Activated naive CD4-positive, alpha-beta T cell (primary cell): ENCODE measurements at places on chromosomes 13 and 19.

DNA sequence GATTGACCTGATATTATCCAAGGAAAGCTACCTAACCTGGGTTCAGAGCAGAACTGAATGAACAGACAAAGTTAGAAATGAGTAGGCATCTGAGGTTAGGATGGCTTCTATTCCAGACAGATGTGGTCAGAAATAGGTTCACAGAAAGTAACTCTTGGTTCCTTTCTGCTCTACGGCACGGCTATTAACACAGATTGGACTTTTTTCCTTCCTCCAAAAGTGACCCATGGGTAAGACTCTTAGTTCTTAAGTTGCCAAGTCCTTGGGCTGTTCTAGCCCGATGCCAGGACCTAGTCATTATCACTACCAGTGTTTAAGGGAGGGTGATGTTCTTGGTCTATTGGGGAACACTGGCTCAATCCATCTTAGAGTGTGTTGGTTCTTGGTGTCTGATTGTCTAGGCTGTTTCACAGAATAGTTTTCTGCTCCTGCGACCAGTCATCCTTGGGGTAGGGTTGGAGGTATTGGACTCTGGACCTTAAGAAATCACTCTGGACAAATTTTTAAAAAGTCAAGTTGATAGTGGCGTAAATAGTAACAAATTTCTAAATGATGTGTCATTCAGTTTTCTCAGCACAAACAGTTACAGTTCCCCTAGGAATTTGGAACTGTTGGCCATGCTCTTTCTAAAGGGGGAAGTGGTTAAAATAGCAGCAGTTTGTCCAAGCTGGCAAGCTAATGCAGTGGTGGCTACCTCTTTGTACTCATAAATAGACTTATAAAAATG, 60.1 kb upstream of the MYCBP2 start:
- no peak for DNase-seq

DNA sequence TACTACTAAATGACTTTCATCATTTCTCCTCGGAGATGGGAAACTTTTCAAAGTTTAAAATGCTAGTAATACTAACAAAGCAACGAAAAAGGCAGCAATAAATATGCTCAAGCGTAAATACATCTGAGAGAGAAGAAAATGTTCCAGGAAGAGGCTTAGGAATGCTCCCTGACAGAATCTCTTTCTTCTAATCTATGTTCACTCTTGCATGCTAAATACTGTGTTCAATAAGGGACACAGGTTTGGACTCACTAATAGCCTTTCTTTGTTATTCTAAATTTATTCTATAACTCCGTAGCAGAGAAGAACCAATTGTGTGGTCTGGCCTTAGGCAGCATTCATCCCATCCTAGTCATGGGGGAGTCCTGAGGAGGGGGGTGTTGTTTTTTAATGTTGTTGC, 823.0 kb downstream of the PCDH9 start:
- DNase-seq, result no peak

DNA sequence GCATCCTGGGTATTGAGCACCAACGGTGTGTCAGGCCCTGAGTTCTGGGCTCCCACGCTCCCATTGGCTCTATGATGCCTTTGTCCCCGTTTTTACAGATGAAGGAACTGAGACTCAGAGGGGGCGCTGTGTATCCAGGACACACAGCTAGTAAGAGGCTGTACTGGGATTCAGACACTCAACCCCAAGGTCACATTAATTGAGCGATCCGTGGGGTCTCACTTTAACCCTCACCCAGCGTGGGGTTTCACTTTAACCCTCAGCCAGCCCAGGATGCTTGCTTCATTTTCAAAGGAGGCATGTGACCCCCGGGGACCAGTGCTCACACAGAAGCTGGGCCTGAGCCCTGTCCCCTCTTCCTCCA, 42.6 kb downstream of the CYP4F22 start:
- no peak for DNase-seq

DNA sequence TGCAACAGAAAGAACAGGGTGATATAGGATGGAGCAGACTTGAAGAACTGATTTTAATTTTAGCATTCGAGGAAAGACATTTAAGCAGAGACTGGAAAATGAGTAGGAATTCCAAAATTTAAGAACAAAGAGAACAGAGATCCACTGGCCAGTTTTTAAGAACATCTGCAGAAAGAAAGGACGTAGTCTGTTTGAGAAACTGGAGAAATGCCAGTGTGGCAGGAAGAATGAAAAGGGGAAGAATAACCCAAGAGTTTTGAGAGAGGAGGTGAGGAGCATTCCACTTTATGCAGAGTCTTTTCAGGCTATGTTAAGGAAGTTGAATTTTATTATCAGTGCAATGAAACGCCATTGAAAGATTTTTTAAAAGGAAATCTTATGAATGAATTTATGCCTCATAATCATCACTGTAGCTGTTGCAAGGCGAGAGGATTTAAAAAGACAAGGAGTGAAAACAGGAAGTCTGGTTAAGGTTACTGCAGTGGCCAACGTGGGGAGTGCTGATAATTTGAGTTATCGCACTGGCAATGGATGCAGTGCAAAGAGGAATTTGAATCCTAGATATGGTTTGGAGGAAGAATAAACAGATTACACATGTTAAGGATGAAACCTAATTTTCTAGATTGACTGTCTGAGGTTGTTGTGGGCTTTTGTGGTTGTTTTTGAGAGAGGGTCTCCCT, 253.8 kb downstream of the DACH1 start:
- DNase-seq, result no peak

- DNase-seq, result no peak
These were observed 12.7 kb upstream of the HNRNPL start for GRCh38 chr19:38862321-38863059.

- no peak for DNase-seq
These were observed 165.2 kb downstream of the TEX29 start for GRCh38 chr13:111485491-111486250.

DNA sequence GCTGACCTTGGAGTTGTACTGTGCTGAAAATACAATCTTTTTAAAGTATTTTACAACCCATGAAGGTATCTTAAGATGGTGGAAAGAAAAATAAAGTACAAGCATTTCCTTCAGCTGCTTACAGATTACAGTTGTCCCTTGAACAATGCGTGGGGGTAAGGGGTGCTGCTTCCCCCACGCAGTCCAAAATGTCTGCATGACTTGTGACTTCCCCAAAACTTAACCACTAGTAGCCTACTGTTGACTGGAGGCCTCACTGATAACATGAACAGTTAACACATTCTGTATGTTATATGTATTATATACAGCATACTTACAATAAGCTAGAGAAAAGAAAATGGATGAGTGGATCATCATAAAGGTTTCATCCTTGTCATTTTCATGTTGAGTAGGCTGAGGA, 45.3 kb upstream of the ZNF599 start:
- no peak for DNase-seq

DNA sequence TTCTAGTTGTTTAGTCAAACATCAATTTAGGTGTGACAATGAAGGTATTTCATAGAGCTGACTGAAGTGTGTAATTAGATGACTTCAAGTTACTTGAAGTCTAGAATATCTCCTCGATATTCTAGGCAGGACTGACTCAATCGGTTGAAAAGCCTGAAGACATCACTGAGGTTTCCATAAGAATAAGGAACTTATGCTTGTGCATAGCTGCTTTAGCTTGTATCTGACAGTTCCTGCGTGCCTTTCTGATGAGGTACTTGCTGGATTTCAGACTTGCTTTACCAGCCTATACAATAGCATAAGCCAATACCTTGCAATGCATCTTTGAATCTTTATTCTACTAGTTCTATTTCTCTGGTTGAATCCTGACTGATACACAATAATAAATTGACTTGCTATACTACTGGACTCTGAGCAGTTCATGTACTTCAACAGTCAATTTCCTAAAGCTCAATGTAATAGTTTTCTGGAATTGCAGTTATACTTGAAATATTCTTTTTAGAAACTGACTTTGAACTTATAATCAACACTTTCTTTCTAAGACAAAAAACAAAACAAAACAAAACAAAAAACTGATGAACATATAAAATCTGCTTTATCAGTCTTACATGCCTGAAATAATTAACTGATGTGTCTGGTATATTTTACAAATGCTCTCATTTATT, 1534.8 kb downstream of the SLITRK5 start:
- no peak for DNase-seq

GRCh38 chr13:20441056-20441455, 84.6 kb downstream of the CRYL1 start:
- no peak for DNase-seq

GRCh38 chr13:110965038-110965754, 50.3 kb upstream of the ANKRD10 start:
- DNase-seq, result no peak

GRCh38 chr13:77853703-77854102, 64.9 kb downstream of the EDNRB start:
- DNase-seq, result no peak
